Vagina (tissue), 2 donors: ENCODE measurements at places on chromosomes 5 and 9.

- no peaks in the 10 kb centered on the region for H3K27me3 ChIP-seq
- H3K36me3 ChIP-seq: no peaks in the 10 kb centered on the region
- H3K4me1 ChIP-seq: peaks cover 76% of the 10 kb centered on the region
- DNase-seq: peak; percentile 89
Measured at GRCh38 chr9:94922098-94922607, 195.7 kb downstream of the AOPEP start.

DNA sequence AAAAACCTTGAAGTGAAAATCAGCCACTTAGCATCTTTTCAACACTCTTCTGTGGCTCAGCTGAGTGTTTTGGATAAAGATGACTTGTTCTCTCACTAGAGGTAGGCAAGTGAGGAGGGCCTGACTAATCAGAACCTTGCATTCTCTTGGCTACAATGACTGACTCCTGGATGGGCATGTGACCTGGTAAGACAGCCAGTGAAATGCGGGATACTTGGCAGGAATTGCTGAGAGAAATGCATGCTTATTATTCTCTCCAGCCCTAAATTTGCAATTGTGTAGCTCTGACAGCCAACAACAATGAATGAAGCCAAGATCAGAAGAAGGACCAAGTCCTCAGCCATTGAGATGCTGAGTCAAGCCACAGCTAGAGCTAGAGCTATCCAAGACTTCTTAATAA, 490.5 kb upstream of the ZNF608 start:
- H3K27ac ChIP-seq: no peak overlapping the region
- no peaks in the 10 kb centered on the region for H3K27me3 ChIP-seq
- DNase-seq: no peak
- no peaks in the 10 kb centered on the region for H3K4me1 ChIP-seq
- no peak overlapping the region for H3K4me3 ChIP-seq

GRCh38 chr9:34451545-34451944, 6.8 kb downstream of the FAM219A start:
- H3K36me3 ChIP-seq: no peaks in the 10 kb centered on the region
- H3K4me1 ChIP-seq: peaks cover 31% of the 10 kb centered on the region
- no peak for DNase-seq
- H3K4me3 ChIP-seq: no peak overlapping the region

DNA sequence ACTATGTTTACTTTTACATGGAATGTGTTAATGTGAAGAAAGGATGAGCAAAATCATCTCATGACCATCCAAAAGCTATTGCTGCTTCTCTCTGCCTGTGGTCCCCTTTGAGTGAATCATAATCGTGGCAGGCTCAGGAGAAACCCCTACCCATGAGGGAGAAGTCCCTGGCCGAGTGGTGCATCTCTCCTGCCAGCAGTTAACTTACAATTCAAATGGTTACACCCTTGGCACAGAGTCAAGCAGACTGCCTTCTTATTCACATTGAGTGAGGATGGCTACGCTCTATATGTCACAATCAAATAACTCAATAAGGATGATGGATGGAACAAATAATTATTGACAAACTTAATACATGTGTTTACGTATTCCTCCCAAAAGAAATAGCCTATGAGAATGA, 179.1 kb downstream of the FGF1 start:
- peaks cover 6% of the 10 kb centered on the region for H3K4me1 ChIP-seq
- H3K4me3 ChIP-seq: no peak overlapping the region
- H3K36me3 ChIP-seq: no peaks in the 10 kb centered on the region
- H3K27me3 ChIP-seq: no peaks in the 10 kb centered on the region

DNA sequence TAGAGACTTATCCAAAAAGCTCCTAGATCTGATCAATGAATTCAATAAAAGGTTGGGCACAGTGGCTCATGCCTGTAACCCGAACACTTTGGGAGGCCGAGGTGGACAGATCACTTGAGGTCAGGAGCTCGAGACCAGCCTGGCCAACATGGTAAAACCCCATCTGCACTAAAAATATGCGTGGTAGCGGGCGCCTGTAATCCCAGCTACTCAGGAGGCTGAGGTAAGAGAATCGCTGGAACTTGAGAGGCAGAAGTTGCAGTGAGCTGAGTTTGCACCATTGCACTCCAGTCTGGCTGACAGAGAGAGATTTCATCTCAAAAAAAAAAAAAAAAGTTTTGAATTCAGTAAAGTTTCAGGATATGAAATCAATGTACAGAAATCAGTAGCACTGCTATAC, 20.0 kb downstream of the DCTN4 start:
- no peak overlapping the region for H3K4me3 ChIP-seq
- DNase-seq: no peak
- H3K36me3 ChIP-seq: no peaks in the 10 kb centered on the region
- H3K4me1 ChIP-seq: peaks cover 13% of the 10 kb centered on the region

- no peak for DNase-seq
- peaks cover 7% of the 10 kb centered on the region for H3K4me1 ChIP-seq
- peak overlapping the region; percentile 56 for H3K27ac ChIP-seq
- H3K27me3 ChIP-seq: no peaks in the 10 kb centered on the region
Measured at GRCh38 chr9:111102793-111103464, 64.7 kb upstream of the LPAR1 start.

DNA sequence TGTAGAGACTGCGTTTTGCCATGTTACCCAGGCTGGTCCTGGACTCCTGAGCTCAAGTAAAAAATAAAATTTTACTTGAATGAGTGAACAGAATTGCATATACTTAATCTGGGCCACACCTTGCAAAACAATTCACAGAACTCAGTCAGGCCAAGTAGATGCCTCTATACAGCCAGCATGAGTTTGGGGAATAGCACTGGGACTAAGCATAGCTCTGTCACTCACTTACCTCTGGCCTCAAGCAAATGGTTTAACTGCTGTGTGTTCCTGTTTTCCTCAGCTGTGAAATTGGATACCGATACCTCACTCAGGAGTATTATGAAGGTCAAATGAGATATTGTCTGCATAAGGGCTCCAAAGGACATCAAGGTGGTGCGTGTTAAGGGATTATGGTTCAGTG, 10.9 kb upstream of the FRMPD1 start:
- H3K4me3 ChIP-seq: no peak overlapping the region
- H3K36me3 ChIP-seq: no peaks in the 10 kb centered on the region
- no peak for DNase-seq
- no peaks in the 10 kb centered on the region for H3K27me3 ChIP-seq
- H3K4me1 ChIP-seq: no peaks in the 10 kb centered on the region
- H3K27ac ChIP-seq: no peak overlapping the region

DNA sequence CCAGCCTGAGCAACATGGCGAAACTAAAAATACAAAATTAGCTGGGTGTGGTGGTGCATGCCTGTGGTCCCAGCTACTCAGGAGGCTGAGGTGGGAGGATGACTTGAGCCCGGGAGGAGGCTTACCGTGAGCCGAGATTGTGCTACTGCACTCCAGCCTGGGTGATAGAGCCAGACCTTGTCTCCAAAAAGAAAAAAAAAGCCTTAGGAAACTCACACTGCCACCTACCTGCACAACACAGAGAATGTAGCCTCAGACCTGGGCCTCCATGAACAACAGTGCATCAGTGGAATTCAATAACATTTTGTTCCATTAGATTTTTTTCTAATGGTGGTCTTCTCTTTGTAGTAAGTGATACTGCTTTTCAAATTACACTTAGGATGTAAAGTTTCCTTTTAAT, 63.8 kb upstream of the RARS1 start:
- no peak for DNase-seq
- no peaks in the 10 kb centered on the region for H3K36me3 ChIP-seq
- H3K4me1 ChIP-seq: no peaks in the 10 kb centered on the region
- no peak overlapping the region for H3K4me3 ChIP-seq
- no peak overlapping the region for H3K27ac ChIP-seq

GRCh38 chr9:14530841-14531240, 162.4 kb downstream of the ZDHHC21 start:
- H3K27ac ChIP-seq: no peak overlapping the region
- H3K4me3 ChIP-seq: no peak overlapping the region
- no peak for DNase-seq
- H3K4me1 ChIP-seq: peaks cover 12% of the 10 kb centered on the region

DNA sequence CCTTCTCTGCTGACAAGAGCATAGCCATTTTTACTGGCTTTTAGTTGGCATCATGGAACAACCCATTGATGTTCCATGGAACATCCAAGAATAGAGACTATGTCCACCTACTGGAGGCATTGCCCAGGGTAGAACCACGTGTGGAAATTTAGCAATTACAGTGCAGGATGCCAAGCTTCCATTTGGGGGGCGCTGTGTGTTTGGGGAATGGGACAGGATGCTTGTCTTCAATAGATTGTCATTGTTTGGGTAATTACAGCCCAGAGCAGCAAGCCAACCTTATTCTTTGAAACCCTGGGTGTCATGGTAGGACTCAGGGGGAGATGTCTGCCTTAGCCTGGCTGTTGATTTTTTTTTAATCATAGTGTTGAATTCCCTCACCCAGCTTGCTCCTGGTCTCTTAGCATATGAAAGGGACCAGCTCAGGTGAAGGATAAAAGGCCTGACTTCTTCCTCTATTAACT, 171.1 kb downstream of the DOCK2 start:
- H3K4me1 ChIP-seq: no peaks in the 10 kb centered on the region
- DNase-seq: no peak
- H3K36me3 ChIP-seq: no peaks in the 10 kb centered on the region
- no peaks in the 10 kb centered on the region for H3K27me3 ChIP-seq
- no peak overlapping the region for H3K4me3 ChIP-seq
